Mononuclear cell (primary cell): ENCODE measurements at places on chromosomes 6 and 20. TPM values are rescaled to one million over a fixed set of nuclear protein-coding genes. Genes with fewer than 3 reads are reported as not detected.

Gene SYNDIG1
- not detected for total RNA-seq

Gene BRD2
- 193 TPM for total RNA-seq

Gene METTL24
- total RNA-seq = 0.10 TPM

Gene PRSS35
- 0.10 TPM for total RNA-seq

Gene RNASET2
- 178 TPM for total RNA-seq

Gene DNAH8
- total RNA-seq = 0.10 TPM

Gene NKAIN4
- total RNA-seq = not detected

Gene OR2B6
- total RNA-seq = not detected

Gene LSM14B
- total RNA-seq = 17.8 TPM

Gene OLIG3
- total RNA-seq = not detected

Gene COL20A1
- total RNA-seq = not detected

Gene DLL1
- total RNA-seq = 1.8 TPM

Gene CNR1
- total RNA-seq = 0.42 TPM
